ENCODE measurements at places on chromosomes 1 and 21. TPM values are rescaled to one million over a fixed set of nuclear protein-coding genes. Genes with fewer than 3 reads are reported as not detected.

GRCh38 chr1:47683401-47683800, 245.6 kb downstream of the FOXD2 start:
- no peak for DNase-seq

- DNase-seq: no peak
Measured at GRCh38 chr1:174957829-174958228, 41.9 kb upstream of the CACYBP start.

DNA sequence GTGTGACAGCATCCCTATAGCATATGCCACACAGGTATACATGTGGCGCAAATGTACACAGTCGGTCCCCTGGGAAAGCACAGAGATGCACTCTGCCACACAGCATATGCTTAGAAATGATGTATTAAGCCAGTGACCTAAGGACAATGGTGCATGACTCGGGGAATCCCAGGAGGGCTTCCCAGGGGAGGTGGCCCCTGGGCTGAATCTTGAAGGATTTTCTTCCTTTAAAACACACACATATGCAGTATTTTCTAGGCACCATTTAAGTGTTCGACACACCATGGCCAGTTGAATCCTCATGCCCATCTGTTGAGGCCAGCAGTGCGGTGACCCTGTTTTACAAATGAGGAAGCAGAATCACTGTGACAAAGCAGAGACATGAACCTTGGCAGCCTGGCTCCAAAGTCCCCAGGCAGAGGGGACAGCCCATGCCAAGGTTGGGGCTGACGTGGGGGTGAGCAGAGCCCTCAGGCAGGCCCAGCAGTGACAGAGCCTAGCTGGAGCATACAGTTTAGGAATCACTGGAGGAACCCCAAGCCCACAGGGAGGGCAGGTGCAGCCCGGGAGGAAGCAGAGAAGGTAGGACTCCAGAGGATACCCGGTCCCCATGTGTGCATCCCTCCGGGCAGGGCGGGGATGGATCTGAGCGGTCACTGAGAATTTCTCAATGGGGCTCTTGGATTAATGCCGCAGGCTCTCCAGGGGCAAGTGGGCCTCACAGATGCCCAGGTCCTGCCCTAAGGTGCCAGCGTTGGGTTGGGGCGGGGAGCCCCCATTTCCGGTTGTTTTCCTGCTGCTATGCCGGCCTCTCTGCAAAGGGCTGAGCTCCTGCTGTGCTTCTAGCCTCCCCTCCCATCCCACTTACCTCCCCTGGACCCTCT, 28.4 kb downstream of the WNT3A start:
- no peak for DNase-seq

RHOU gene
- 3.5 TPM for total RNA-seq

DNA sequence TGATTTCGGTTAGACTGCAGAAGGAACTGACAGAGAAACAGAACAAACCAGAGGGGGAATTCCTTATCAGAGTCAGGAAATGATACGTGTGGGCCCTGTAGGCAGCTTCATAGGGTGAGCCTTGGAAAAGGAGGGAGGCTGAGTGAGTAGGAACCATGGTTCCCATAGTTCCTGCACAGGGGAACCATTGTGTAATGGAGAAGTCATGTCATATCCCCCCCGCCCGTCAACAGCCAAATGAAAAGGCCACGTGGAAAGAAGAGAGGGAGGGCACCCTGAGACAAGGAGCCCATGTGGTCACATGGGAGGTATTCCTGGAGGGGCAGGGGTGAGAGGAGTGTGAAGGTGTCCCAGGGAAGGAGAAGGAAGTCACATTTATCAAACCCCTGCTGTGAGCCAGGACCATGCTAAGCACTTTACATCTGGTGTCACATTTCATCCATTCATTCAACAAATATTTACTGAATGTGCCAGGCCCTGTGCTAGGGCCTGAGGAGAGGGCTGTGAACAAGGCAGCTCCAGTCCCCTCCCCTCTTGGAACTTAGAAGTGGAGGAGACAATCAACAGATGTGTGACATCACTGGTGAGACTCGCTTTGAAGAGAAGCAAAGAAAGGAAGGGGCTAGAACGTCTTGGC, 15.7 kb upstream of the FGR start:
- DNase-seq: peak; percentile 77

S100A9 gene
- 1.8 TPM for total RNA-seq

PCP4L1 gene
- 0.26 TPM for total RNA-seq

- DNase-seq: peak; percentile 80
Measured at GRCh38 chr1:227318016-227318852, at the start of gene CDC42BPA. Gene CDC42BPA, minus strand, starts transcription at chr1:227318492. Its CDS starts 1,310 bp downstream, at chr1:227317182.

- DNase-seq: no peak
Measured at GRCh38 chr1:204975568-204976235, 67.3 kb upstream of the CNTN2 start.

DNA sequence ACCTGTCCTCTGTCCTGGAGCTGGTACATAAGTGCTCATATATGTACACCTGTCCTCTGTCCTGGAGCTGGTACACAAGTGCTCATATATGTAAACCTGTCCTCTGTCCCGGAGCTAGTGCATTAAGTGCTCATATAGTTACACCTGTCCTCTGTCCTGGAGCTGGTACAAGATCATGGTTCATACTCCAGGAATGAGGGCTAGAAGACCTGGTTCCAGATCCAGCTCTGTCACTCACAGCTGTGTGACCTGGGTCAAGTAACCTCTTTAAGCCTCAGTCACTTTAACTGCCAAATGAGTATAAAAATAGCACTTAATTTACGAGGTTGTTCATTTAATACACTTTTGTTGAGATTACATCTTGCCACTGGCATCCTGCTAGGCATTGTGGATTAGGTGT, 28.0 kb downstream of the SMYD3 start:
- DNase-seq: no peak
